ENCODE measurements at places on chromosomes 5 and 9.

DNA sequence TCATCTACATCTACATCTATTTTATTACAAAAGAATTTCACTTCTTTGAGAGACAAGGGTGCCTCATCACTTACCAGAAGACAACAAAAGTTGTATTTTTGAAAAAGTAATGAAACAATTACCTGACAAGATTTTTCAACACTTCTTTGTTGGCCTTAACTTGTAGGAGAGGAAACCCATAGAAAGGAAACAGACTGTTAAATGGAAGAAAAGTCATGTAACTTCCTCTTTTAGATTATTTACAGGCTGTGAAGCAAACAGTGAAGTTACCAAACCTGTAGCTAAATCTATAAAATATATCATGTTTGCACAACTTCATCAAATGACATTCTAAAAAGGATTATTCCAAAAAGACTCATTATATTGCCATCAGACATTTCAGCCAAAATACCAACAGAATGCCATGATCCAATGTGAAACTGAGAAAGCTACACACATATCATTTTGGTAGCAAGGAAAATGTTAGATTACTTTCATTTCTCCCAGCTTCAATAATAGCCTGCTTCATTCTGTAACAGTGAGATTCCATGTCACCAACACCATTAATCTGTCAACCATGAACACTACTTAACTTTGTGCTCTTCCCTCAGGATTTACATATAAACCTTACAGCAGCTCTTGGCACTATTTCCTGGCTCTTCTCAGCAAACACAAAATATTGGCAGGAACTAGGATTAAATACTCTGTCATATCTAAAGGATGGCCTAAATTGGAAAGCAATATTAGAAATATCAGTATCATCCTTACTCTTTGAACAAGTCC, 122.5 kb downstream of the MCTP1 start:
- DNase-seq, result peak; percentile 26

DNA sequence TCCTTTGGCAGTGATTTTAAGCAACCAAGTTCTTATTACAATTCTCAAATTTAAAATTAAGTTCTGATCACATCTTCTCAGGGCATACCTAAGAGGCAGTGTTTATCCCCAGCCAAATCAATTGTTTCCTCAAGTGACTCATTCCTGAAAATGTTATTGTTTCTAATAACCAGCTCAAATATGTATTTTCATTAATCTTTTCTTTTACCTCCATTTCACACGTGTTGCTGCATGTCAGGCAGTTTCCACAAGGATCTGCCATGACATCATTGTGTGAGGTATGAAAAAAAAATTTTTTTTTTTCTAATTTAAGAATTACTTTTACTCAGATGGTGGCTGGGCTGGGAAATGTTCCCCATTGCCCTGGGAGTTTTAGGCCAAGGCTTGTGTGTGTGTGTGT, 113.0 kb upstream of the NTRK2 start:
- no peak for DNase-seq

GRCh38 chr9:99828417-99829176, 6.9 kb downstream of the NR4A3 start:
- no peak for DNase-seq

DNA sequence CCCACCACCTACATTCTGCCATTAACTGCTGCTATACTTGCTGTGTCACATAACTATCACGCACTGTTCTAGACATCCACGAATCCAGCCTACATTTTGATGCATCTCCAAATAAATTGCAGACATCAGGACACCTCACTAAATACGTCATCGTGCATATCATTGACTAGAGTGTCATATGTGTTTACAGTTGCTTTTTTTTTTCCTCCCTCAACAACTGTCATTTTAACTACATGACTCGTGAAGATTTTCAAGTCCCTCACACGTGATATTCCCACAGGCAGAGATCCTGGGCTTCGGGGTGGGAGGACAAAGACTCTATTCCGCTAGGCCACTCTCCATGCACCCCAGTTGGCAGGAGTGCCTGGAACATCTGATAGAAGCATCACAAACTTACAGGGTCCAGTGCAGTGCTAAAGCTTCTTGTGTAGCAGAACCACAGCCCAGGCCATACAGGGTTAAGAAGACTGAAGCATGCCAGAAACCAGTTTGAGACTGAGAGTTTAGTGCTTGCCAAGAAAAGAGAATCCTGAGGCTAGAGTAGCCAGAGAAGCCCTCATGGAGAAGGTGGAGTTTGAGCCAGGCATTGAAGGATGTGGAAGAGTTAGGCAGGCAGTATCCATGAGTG, 1.1 kb downstream of the PCYOX1L start:
- peak; percentile 75 for DNase-seq

DNA sequence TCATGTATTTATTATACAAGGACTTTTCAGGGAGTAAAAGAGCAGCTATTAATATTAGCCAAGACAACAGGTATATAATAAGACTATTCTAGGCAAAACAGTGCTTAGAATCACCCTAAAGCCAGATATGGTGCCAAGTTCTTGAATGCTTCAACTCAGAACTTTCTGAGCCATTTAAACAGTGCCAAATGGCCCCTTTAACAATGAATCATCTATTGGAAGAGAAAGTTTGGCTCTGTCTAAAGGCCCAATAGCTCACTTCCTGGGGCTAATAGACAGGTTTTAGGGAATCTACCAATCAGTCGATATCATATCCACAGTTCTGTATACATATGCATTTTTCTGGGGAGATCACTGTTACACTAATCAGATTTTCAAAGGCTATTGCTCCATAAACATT, 42.9 kb downstream of the ZNF474 start:
- DNase-seq, result no peak

DNA sequence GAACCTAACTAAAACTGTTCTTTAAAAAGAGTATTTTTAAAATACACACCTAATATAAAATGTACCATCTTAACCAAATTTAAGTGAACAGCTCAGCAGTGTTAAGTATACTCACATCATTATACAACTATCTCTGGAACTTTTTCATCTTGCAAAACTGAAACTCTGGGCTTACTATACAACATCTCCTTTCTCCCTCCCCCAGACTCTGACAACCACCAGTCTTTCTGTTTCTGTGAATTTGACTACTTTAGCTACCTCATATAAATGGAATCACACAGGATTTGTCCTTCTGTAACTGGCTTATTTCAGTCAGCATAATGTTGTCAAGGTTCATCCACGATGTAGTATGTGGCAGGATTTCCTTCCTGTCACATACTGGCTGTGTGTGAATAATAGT, 93.5 kb downstream of the FOXD1 start:
- DNase-seq, result no peak

DNA sequence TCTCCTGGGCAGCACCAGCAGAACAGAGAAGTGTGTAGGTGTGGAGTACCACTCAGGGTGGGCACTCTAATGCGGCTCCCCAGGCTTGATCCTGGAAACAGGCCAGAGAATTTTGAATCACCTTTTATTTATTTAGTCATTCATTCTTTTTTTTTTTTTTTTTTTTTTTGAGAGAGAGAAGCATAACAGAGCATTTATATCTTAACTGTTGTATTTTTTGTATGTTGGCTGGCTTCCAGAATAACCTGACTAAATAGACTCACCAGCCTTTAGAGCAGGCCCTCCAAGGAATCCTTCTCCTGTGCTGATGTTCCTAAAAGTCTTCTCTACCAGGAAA, 153.4 kb downstream of the PIK3R1 start:
- DNase-seq, result no peak

- DNase-seq, result no peak
Measured at GRCh38 chr5:72597456-72597948, 90.3 kb upstream of the ZNF366 start.

DNA sequence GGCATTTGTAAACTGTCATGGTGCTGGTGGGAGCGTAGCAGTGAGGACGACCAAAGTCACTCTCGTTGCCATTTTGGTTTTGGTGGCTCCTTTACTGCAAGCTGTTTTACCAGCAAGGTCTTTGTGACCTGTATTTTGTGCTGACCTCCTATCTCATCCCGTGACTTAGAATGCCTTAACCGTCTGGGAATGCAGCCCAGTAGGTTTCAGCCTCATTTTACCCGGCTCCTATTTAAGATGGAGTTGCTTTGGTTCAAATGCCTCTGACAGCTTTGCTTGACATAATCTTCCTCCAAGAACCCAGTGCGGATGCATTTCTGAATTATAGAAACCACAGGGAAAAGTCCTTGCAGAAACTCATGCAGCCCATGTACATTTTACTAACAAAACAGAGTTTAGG, 3.9 kb upstream of the RASGRF2 start:
- DNase-seq, result no peak

GRCh38 chr5:126515337-126515736, 79.7 kb downstream of the ALDH7A1 start:
- DNase-seq, result no peak

DNA sequence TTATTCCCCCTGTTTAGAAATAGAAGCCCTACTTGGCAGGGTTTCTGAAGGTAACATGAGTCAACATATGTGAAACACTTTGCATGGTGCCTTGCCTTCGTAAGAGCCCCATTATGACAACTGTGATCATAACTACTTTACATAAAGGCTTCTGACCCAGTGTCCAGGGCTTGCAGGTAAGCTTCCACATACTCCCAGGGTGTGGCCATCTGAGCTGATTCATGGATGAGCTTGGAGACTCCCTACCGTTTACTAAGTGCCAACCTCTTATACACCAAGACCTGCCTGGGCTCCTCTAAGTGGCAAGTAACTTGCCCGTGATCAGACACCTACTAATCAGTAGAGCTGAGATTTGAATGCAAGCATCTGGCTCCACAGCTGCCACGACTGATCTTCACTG, 62.8 kb upstream of the C5orf58 start:
- DNase-seq, result no peak

- DNase-seq, result no peak
Measured at GRCh38 chr9:3007326-3007725, 163.4 kb upstream of the PUM3 start.

GRCh38 chr9:93952784-93953495, 2.2 kb downstream of the BARX1 start:
- no peak for DNase-seq

- DNase-seq, result no peak
Measured at GRCh38 chr5:120236360-120236759, 227.7 kb upstream of the PRR16 start.

DNA sequence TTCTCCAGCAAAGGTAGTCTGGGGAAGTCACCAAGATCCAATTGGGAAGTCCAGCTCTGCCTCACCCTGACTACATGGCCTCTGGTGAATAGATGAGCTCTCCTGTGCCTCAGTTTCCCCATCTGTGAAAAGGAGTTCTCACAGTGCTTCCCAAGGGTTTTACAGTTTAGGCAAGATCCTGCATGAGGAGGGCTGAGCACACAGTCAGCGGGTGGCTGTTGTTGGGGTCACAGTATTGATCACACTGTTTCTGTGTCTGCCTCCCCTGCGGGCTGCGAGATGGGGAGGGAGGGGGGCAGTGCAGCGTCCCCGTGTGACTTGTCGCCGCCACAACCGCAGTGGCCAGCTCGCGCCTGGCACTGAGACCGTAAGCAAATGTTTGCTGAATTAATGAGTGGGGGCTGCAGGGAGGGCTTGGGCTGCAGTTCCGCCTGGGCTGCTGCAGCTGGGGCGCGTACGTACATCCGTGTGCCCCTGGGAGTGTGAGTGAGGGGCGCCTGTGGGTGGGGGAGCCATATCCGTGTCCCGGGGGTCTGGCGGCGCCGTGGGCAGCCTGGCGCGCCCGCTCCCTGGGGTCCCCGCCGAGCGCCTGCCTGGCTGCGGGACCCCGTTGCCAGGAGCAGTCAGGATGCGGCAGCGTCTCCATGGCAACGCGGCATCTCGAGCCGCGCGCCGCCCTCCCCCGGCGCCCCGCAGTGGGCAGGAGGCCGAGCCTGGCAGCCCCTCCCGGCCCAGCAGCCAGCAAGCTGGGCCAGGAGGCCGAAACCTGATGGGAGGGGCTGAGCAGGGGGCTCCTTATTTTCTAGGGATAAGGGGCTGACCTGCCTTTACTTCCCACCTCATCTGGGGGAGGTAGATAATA, 31.4 kb upstream of the PSD2 start:
- peak; percentile 82 for DNase-seq

- DNase-seq, result no peak
Measured at GRCh38 chr5:53403291-53403690, 77.1 kb upstream of the FST start.

GRCh38 chr9:132898051-132898450, 19.4 kb downstream of the SPACA9 start:
- DNase-seq, result no peak

GRCh38 chr9:127142931-127143464, 20.6 kb upstream of the ANGPTL2 start:
- DNase-seq, result no peak

DNA sequence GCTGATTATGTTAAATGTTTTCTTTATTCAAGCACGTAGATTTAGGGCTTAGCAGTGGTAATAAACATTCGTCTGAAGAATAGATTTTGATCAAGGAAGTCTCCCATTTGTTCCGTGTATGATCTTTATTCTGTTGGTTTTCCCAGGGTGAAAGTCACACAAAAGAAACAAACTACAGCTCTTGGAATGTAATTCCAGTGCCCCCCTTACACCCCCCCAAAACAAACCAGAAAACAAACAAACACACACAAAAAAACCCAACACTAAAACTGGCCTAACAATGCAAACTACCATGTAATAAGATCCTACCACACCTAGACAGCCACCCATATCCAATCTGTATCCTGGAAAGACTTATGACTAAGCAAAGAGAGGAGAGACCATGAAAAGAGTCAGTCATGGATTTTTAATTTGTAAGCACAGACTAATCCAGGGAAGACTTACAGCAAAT, 196.2 kb upstream of the ELL2 start:
- DNase-seq, result no peak

- no peak for DNase-seq
Measured at GRCh38 chr5:173734716-173735115, 118.3 kb upstream of the BOD1 start.

DNA sequence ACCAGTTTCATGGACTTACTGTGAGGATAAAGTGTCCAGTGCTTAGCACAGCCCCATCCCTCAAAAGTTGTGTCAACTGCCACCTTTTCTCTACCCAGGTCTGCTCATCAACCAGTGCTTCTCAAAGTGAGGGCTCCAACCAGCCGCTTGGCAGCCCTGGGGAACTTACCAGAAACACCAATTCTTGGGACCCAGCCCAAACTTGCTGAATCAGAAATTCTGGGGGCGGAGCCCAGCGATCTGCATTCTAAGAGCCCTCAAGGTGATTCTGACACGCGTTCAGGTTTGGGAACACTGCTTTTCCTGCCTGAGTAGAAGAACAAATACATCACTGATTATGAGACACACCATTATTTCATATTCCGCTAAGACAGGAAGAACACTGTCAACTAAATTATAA, 132.0 kb downstream of the NSG2 start:
- DNase-seq, result no peak

GRCh38 chr5:158233735-158234322, 374.9 kb upstream of the CLINT1 start:
- peak; percentile 17 for DNase-seq

- no peak for DNase-seq
Measured at GRCh38 chr9:120574473-120574872, 5.5 kb downstream of the CDK5RAP2 start.

GRCh38 chr9:80285326-80285725, 713.6 kb downstream of the TLE4 start:
- DNase-seq, result peak; percentile 55

- DNase-seq, result no peak
Measured at GRCh38 chr5:143514616-143515335, 111.3 kb upstream of the NR3C1 start.

- peak; percentile 46 for DNase-seq
Measured at GRCh38 chr5:9445826-9446388, 100.0 kb downstream of the SEMA5A start.
